ENCODE measurements at places on chromosomes 13 and 19.

- DNase-seq = no peak
Observed at GRCh38 chr13:78131346-78131745, 212.7 kb upstream of the EDNRB start.

DNA sequence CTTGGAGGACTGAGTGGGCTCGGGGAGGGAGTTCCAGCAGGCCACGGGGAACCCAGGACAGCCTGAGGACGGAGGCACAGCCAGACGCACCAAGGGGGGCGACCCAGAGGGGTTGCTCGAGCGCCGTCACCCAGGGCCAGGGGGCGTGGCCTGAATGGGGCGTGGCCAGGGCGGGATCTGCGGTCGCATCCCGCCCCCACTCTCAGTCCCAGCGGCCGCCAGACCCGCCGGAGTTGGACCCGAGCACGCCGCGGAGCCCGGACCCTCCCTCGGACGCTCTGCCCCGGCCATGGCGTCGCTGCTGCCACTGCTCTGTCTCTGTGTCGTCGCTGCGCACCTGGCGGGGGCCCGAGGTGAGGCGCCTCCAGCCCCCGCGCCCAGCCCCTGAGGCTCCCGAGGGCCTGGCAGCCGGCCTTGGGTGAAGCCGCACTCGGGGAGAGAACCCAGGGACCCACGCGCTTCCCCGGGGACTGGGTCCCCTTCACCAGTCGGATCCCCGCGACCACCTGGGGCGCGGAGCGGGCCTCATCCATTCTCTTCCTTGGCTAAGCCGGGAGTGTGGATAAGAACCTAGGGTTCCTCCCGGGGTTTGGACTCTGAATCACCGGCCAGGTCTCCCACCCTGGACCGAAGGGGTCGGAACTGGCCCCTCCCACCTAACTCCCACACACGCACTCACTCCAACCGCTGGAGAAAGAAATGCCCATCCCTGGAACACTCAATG is at the start of gene CILP2:
CILP2 (plus strand) TSS at position 205 of the 724 bp plus-strand sequence; CDS start at position 290, 85 bp downstream.
- no peak for DNase-seq

DNA sequence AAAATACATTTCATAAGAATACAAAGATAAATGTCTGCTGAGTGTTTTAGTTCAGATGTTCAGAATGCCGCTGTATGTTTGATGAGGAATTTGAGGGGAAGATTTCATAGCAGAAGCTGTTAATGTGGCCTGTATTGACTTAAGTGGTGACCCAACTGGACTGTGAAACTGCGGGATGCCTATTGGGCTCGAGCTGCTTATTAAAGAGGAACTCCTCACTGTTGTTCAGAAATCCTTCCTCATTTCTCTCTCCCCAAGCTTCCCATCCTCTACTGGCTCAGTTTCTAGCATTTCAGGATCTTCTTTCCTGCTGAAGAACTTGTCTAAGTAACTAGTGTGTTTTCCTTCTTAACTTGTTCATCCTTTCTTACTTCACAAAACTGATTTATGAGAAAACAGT is 20.4 kb downstream of the DGKH start:
- no peak for DNase-seq

- DNase-seq = no peak
Observed at GRCh38 chr13:112641456-112642089, 48.3 kb upstream of the ATP11A start.

DNA sequence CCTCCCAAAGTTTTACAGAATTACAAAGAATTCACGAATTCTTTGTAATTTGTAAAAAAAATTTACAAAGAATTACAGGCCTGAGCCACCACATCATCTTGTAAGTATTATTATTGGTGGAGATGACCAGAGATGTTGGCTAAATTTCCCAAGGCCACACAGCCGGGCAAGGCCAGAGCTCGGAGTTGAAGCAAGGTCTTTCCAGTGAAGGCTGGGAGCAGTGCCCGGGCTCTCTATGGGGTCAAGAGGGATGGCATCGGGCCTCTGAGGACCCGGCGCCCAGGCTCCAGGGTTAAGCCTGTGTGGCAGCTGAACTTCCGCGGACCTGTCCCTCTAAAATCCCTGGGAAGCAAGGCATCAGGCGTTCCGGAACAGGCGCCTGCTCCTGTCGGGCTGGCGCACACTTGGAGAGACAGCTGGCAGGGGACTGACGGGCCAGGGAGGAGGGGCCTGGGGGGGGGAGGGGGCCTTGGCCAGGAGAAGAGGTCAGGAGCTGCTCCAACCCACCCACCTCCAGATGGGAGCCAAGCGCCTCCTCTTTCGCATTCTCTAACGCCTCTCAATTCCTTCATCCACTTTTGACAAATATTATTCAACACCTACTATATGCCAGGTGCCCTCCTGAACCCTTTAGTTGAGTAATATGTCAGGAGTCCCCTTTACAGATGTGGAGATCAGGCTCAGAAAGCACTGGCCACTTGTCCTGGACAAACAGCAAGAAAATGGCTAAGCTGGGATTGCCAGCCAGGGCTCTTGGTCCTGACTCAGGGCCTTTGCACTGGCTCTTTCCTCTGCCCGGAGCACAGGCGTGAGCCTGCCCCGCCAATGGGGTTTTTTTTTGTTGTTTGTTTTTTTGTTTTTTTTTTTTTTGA is 36.8 kb upstream of the SEMA6B start:
- DNase-seq = no peak

- DNase-seq = no peak
Observed at GRCh38 chr19:58183817-58184215, 955 bp downstream of the ZNF274 start.

DNA sequence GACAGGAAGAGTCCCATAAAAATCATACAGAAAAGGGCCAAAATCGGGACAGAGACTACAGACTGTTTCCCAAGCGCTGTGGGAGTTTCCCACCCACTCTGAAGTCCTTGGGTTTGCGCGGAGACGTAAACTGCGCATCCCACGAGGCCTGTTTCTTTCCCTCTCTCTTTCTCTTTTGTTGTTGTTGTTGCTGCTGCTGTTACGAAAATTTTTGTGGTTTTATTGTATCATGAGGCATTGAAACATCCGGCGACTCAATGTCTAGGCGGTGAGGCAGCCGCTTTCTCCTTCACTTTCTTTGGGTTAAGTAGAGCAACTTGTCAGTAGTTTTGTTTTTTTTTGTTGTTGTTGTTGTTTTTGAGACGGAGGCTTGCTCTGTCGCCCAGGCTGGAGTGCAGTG is 1.6 kb upstream of the PPP1R12C start:
- no peak for DNase-seq

GRCh38 chr19:49817964-49818648 is at the start of gene MED25:
Gene MED25, plus strand, starts transcription at chr19:49818289. Its CDS starts 53 bp downstream, at chr19:49818342.
- peak; percentile 89 for DNase-seq

DNA sequence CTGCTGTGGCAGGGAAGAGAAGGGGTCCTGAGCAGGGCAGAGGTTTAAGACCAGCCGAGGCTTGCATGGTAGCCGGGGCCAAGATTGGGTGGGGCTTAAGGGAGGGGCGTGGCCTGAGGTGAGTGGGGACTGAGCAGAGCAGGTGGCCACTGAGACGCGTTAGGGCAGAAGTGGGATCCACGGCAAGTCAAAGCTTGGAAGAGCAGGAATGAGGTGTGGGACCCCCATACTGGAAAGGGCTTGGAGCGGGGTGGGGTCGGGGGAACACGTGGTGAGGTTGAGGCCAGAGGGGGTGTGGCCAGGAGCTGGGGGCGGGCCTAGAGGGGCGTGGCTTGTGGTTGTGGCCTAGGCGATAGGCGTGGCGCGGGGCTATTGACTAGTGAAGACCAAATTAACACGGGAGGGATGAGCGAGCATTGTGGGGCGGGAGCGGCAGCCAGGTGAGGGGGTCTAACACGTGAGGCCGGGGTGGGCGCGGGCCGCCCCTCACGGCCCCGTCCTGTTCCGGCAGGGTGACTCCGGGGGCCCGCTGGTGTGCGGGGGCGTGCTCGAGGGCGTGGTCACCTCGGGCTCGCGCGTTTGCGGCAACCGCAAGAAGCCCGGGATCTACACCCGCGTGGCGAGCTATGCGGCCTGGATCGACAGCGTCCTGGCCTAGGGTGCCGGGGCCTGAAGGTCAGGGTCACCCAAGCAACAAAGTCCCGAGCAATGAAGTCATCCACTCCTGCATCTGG is 3.3 kb downstream of the CFD start:
- DNase-seq = peak; percentile 64

DNA sequence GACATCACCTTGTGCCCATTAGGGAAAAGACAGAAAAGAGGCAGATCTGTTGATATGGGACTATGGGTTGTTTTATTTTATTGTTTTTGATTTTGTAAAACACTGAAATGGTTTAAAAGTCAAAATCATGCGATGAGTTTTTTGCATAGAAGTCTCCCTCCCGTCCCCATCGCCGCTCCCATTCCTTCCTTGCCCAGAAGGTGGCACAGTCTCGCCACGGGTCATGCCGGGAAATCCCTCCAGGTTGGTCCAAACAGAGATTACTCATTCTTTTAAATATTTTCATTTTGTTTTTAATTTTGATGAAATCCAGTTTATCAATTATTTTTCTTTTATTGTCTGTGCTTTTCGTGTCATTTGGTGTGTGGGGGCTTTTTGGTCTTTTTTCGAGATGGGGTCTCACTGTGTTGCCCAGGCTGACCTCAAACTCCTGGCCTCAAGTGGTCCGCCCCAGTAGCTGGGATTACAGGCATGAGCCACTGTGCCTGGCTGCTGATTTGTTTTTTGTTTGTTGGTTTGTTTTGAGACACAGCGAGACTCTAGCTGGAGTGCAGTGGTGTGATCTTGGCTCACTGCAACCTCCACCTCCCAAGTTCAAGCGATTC is 9.2 kb downstream of the PGPEP1 start:
- DNase-seq = peak; percentile 11

DNA sequence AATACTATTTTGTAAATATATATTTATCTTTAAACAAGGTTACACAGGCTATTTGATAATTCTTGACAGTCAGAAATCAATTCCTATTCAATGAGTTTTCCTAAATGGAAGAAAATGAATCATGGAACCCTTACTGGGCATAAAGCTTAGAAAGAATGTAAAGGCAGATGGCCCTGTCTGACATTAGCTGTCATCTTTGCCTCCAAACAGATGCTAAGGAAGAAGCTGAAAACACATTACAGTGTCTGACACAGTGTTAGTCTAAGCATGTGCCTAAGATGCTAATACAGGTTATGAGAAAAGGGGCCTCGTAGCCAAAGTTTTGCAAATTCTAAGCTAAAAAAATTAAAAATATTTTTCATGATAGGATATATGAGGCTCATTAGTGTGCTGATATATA is 112.8 kb downstream of the ITGBL1 start:
- DNase-seq = no peak

DNA sequence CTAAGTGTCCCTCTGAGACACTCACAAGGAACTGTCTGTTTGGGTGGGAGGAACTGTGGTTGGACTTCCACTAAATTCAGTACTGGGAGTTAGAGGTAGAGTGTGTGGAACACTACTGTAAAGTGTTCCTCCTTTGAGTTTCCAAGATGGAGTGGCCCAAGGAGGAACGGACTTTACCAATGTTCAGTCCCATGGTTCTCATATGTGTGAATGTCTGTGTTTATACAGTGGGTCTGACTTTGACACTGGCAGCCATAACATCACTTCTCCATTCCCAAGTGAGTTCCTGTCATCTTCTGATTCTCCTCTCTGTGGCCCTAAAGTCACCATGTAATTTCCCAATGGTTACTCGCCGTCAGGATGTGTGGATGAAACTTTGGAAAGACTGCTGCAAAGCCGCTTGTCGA is 136.8 kb upstream of the SERP2 start:
- DNase-seq = no peak

GRCh38 chr19:1241417-1242095 is at the start of gene ATP5F1D:
Gene ATP5F1D, plus strand, starts transcription at chr19:1241751. Its CDS starts 100 bp downstream, at chr19:1241851.
- peak; percentile 90 for DNase-seq

GRCh38 chr19:54188215-54188871 is 1.0 kb downstream of the MBOAT7 start:
- peak; percentile 58 for DNase-seq

- DNase-seq = peak; percentile 90
Observed at GRCh38 chr19:14090509-14091080, at the start of gene SAMD1. Gene SAMD1, minus strand, starts transcription at chr19:14090751.

DNA sequence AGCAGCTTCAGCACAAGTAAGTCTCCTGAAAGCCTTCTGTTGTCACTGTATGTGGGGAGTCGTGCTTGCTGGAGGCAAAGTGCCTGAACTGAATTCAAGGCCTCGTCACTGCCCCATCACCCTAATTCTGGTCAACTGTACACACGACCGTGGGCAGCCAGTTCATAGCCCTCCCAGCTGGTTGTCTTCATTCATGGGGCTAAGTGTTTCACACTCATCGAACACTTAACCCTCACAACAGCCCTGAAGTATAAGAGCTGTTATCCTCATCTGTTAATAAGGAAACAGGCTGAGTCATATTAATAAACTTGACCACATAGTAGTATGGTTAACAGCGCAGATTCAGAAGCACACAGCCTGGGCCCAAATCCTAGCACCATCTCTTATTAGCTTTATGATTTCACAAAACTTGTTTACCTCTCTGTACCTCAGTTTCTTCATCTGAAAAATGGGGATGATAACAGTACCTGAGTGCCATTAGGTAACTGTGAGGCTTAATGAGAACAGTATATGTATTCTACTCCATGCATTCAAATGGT is 66.7 kb downstream of the CDADC1 start:
- no peak for DNase-seq

DNA sequence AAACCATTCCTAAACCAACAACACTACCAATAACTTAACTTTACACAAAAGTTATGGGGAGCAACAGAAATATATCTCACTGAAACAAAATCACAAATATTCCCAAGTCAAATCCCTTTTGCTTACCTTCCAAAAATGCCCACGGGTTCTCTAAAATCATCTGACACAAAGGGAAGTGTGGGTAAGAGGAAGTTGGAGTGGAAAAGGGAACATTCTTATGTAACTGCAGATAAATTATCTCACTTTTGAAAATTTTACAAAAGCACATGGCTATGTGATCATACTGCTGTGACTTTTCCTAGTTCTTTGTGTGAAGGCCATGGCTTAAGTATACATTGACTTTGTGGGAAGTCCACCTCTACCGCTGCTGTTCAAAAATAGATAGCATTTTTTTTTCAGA is 350.5 kb downstream of the GPC6 start:
- no peak for DNase-seq

- DNase-seq = no peak
Observed at GRCh38 chr13:45825387-45825650, 26.2 kb downstream of the SIAH3 start.

DNA sequence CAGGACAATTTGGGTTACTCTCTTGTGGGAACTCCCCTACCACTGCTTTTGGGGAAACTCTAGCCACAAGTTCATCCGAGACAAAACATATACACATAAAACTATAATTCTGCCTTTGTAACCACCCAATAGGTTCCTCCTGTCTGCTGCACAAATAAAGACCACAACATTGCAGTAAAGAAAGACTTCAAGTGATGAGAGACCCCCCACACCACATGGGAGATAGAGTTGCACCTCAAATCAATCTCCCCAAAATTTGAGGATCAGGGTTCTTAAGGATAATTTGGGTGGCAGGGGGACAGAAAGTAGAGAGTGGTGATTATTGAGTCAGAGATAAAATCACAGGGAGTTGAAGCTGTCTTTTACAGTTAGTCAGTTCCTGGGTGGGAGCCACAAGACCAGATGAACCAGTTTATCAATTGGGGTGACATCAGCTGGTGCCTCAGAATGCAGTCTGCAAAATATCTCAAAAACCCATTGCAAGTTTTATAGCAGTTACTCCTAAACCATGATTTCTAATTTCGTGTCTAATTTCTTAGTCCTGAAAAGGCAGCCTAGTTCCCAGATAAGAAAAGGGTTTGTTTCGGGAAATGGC is 1348.5 kb downstream of the PCDH9 start:
- DNase-seq = no peak

- DNase-seq = no peak
Observed at GRCh38 chr13:40460116-40460515, 206.3 kb downstream of the FOXO1 start.

GRCh38 chr19:54439174-54439851 is 9.7 kb upstream of the LENG8 start:
- DNase-seq = no peak
